ENCODE measurements at places on chromosomes 13 and 19. TPM values are rescaled to one million over a fixed set of nuclear protein-coding genes. Genes with fewer than 3 reads are reported as not detected.

DNA sequence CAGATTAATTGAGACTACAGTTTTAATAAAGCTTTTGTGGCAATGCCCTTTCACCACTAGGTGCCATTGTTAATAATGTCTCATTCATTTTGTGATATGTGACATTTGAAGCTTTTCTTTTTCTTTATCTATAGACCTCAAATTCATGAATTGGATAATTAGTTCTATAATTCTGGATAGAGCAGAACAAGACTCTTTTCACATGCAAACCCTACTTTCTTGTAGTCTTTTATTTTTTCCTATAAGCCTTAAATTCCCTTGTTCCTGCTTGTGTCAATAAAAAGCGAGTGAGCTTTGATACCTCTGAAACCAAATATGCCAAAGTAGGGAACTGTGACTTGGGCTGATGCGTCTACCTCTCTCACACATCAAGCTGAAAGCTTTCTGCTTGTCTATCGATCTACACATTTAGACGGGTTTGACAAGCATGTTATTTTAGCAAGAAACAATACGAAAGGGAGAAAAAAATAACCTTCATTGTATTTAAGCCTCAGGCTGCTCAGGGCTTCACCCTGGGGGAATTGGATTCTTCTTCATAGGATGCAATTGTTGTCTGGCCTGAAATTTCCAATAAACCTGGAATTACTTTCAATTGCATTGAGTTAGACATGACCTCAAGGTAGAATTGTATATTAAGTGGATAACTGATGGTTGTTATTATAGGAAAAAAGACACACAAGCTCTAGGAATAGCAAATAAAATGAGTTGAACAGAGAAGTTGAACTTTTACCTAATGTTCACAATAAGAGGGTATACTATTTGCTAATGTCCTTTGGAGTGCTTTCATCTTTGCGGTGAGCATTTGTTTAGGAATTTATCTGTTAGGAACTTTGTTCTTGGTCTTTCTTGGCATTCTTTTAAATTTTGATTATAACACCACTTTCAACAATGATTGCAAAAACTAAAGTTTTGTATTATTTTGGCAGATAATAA is 1150.2 kb upstream of the PCDH9 start:
- no peak for DNase-seq

- no peak for DNase-seq
Measured at GRCh38 chr13:44107357-44108121, 227.8 kb downstream of the LACC1 start.

DNA sequence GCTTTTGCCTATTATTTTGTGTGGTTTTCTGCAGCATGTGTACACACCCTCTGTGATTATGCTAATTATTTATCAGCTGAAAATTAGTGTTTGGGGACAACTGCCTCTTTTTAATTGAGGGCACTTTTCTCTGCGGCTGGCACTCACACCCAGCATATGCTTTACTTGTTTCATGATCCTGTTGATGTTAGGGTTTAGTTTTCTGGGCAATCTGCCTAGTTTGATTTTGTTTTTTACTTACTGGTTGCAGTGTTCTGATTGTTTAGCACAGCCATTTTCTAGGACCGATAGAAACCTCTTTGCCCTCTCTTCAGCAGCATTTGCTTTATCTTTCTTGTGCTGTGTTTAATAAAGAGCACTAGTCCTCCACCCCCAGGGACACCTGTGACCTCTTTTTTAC is 161.6 kb downstream of the PAN3 start:
- no peak for DNase-seq

- DNase-seq = no peak
Measured at GRCh38 chr13:50576156-50576555, 267.3 kb downstream of the DLEU7 start.

GRCh38 chr13:87851410-87851809 is 180.2 kb downstream of the SLITRK5 start:
- DNase-seq = no peak

DNA sequence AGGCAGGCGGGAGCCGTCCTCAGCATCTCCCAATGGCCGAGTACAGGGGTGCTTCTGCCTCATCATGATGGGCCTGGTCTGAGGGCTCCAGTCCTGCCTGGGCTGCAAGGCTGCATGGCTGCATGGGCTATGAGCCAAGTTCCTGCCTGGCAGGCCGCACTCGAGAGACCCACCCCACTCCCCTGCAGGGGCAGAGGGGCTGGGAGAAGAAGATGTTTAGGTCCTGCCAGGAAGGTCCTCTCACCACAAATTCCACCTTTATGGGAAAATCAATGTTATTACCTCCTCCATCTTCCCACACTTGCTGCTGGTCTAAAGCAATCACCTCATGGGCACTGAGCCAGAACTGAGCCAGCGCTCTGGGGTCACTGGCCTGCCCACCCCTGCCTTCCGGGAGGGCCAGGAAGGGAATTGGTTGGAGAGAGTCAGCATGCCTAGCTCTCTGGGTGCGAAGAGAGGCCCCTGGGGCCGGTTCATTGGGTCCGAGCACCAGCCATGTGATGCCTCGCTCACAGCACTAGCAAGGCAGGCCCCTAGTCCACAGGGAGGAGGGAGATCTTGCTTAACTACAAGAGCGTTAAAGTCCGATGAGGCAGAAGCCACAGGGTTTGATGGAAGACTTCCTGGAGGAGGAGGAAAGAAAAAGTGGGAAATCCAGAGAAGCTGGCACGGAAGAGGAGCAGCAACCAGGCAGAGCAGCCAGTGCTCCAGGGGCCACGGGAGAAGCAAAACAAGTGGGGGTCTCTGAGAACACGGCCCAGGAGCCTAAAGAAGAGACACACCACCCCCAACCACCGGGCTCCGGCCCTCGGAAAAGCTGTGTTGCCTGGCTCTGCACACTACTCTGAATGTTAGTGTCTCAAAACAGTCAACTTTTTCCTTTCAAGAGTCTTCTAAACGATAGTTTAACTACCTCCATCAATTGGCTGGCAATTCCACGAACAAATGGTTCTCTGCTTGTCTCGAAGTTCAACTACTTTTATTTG is 63.1 kb downstream of the CEBPG start:
- DNase-seq = peak; percentile 53

- no peak for DNase-seq
Measured at GRCh38 chr13:107291875-107292274, 723.9 kb upstream of the ARGLU1 start.

DNA sequence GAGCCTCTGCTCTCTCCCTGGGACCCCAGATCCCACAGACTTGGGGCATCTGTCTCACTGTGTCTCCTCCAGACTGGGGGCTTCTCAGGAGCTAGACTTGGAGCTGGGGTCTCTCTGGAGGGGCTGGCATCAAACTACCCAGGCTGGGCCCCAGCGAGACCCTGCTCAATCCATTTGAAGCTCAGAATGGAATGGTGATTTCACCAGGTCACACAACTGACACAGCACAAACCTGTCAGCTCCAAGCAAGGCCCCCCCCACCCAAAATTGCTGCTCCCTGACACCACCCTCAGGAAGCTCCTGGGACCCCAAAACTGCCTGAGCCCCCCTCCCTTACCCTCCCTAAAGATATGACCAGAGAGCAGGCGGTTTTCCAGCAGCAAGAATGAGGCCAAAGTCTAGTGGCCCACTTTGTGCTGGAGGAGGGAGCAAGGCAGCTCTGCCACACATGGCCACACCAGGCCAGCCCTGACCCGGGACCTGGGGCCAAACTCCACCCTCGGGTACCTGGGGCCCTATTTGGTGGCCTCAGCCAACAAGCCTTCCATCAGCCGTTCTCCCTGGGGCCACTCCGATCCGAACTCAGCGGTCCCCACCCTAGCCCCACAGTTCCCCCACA is 2.4 kb downstream of the NR2F6 start:
- no peak for DNase-seq

GRCh38 chr19:11209839-11210655 is 12.7 kb upstream of the KANK2 start:
- DNase-seq = no peak

DNA sequence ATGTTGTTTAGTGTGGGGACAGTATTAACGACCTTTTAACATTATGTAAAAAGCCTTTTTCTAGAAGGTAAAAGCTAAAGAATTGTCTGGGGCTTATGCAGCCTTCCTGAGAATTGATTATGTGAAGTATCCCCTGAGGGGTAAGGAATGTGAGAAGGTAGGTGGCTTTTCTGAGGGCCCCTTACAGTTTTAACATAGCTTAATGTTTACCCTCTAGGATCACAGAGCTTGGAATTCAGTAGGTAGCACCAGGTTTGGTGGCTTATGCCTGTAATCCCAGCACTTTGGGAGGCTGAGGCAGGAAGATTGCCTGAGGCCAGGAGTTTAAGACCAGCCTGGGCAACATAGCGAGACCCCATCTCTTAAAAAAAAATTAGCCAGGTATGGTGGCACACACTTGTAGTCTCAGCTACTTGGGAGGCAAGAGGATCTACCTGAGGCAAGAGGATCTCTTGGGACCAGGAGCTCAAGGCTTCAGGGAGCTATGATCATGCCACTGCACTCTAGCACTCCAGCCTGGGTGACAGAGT is 101.3 kb downstream of the OLFM4 start:
- DNase-seq = no peak

GRCh38 chr19:40691421-40692211 is 1.2 kb upstream of the NUMBL start:
- no peak for DNase-seq

DNA sequence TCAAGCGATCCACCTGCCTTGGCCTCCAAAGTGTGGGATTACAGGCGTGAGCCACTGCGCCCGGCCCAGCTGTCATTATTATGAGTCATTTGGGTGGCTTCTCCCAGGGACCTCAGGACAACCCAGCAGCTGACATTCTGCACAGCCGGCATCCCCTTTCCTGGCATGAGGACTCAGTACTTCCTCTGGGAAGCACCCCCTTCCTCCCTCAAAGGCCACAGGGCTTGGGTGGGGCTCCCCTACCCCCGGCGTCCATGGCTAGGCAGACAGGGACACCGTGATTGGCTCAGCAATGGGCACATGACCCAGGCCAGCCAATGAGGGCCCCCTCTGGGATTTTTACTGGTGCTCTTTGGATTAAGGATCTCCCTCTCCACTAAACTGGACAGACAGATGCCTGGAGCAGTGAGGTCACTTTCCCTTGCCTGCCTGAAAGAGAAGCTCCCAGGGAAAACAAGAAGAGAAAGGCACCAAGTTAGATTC is 6.0 kb downstream of the KANK2 start:
- peak; percentile 86 for DNase-seq

GRCh38 chr19:3057275-3057714 is 5.0 kb downstream of the TLE5 start:
- DNase-seq = peak; percentile 90

DNA sequence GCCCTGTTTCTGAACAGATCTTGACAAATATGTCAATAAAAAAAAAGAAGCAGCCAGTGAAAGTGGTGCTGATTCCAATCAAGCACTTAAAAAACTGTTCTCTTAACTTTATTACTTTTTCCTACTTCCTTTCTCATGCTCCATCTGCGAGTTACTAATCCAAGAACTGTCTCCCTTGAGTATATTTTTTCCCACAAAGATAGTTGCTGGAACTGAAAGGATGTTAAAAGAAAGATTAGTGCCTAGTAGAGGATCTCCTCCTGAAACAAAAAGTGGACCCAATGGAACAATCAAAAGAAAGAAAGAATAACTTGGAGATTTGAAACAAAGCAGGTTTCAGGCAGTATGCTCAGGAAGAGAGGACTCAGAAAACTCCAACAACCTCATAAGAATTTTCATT is 1034.8 kb downstream of the PCDH17 start:
- no peak for DNase-seq

The C5AR1 gene
- total RNA-seq = 12.9 TPM

The PCDH17 gene
- 7.3 TPM for total RNA-seq

The RPL18A gene
- 669 TPM for total RNA-seq

The JAK3 gene
- total RNA-seq = 6.2 TPM

The PKN1 gene
- total RNA-seq = 136 TPM

All from cardiac septum (tissue), 1 donor.